ENCODE measurements at places on chromosomes 6 and 20.

DNA sequence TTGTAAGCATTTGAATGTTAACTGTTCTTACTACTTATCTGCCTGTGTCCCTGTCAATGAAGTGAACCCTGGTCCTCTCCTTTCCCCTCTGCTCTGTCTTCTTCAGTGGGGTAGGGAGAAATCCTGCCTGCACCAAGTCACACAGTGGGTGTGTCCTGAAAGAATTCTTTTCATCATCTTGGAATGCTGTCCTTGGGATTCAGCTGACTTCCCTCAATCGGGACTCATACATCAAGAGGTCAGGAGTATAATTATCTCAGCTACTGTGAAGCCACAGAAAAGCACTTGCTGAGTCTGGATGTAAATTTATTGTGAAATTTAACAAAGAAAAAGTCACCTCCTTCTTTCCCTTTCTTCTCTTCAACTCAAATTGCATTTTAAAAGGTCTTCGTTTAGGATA, 328.5 kb downstream of the SOX4 start:
- no peak for DNase-seq

GRCh38 chr6:33822575-33823395, 19.0 kb upstream of the MLN start:
- no peak for DNase-seq

GRCh38 chr6:94323853-94324252, 904.5 kb upstream of the EPHA7 start:
- DNase-seq, result no peak

DNA sequence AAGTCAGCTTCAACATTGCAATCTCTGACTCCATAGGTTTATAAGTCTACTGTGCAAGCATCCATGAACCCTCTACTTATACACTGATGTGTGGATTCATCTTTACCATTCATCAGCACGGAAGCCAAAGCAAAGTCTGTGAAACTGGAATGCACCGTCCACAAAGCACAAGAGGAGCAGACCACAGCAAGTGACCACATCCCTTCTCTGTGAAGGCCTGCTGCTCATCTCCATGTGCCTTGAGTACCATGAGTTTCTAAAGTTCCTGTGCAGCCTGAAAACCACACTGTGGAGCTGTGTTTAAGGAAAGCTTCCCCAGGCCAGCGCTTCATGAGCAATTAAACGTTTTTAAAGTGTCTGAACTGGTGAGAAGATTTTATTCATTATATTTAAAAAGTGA, 20.0 kb downstream of the GABRR1 start:
- DNase-seq, result no peak

GRCh38 chr6:105437236-105437635, 34.4 kb upstream of the PREP start:
- no peak for DNase-seq

DNA sequence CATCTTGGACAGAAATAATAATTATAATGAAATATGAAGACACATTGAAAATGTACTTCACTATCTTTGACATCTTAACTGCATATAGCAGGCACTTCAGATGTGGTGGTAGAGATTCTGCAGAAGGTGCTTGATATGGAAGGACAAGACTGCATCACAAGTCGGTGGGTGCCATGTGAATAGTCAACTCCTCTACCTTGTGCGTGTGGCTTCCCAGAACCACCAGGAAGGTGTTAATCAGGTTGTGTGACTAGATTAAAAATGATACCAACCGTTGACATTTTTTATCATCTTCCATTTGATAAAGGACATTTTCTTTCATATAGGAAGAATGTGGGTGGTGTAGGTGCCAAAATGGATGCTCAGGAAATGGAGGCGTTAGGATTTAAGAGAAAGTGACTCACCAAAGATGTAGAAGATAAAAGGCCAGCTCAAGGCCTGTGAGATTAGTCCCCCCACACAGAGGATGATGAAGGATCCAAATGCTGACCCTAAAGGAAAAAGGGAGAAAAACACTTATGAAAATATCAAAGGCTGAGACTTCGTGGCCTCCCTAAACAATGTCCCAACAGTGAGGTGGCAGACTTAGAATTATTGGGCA, 12.3 kb downstream of the SLC17A2 start:
- peak; percentile 35 for DNase-seq

- no peak for DNase-seq
These were observed 8.5 kb downstream of the HM13 start for GRCh38 chr20:31522731-31523130.

DNA sequence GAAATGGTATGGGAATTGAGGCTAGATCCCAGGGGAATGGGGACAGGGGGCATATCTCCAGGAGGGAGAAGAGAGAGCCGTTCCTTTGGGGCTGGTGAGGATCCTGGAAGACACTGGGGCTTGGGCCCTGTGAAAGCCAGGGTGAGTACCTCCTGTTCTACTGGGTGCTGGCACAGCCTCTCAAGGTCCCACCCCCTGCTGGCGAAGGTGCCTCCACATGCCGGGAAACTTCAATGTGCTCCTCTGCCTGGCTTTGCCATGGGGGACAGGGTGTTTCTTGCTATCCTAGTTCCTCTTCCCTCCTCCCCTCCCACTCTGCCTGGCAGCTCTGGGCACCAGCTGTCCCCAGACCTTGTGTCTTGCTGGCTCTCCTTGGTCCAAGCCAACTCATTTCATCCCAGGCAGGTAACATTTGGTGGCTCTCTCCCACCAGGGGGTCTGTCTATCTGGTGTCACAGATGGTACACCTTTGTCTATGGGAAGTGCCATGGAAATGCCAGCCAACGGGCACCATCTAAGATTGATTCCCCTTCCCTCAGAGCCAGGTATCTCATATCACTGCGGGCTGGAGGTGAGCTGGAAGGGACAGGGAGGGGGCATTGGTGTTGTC, 56.8 kb downstream of the MDGA1 start:
- no peak for DNase-seq

GRCh38 chr6:53910834-53911233, 116.0 kb downstream of the LRRC1 start:
- DNase-seq, result no peak

All from activated T-cell treated with anti-CD3 and anti-CD28 coated beads, Interleukin-2, amount 50 U/mL, for 48 hours (primary cell).